Activated naive CD8-positive, alpha-beta T cell treated with anti-CD3 and anti-CD28 coated beads, Interleukin-2, amount 50 U/mL, for 16 hours (primary cell): ENCODE measurements at places on chromosomes 11 and 22.

DNA sequence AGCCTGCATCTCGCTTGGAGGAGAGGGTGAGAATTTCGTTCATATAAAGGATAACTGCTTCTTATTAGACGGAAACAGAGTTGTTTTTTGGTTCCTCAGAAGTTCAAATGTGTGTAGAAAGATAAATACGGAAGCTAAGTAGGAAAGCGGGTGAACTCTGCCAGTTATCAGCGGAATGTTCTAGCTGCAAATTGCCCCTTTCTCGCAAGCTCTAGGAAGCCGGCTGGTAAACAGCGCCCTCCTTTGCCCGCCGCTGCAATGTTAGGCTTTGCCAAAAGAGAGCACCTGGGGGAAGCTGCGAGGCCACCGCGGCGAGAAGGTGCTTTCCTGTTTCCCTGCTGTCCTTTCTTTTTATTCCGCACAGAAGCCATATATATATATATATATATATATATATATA is 67.0 kb downstream of the IGLL5 start:
- no peak for DNase-seq

GRCh38 chr11:70467201-70468085 is 69.1 kb downstream of the CTTN start:
- DNase-seq = no peak

GRCh38 chr11:72646024-72646423 is 28.2 kb downstream of the PDE2A start:
- no peak for DNase-seq

GRCh38 chr11:92489826-92490399 is 265.3 kb downstream of the FAT3 start:
- DNase-seq = no peak

- no peak for DNase-seq
Observed at GRCh38 chr22:31291481-31292235, 630 bp downstream of the PIK3IP1 start.

GRCh38 chr11:82756765-82757639 is 23.3 kb upstream of the FAM181B start:
- no peak for DNase-seq

GRCh38 chr11:69949327-69949726 is 128.8 kb upstream of the ANO1 start:
- no peak for DNase-seq

DNA sequence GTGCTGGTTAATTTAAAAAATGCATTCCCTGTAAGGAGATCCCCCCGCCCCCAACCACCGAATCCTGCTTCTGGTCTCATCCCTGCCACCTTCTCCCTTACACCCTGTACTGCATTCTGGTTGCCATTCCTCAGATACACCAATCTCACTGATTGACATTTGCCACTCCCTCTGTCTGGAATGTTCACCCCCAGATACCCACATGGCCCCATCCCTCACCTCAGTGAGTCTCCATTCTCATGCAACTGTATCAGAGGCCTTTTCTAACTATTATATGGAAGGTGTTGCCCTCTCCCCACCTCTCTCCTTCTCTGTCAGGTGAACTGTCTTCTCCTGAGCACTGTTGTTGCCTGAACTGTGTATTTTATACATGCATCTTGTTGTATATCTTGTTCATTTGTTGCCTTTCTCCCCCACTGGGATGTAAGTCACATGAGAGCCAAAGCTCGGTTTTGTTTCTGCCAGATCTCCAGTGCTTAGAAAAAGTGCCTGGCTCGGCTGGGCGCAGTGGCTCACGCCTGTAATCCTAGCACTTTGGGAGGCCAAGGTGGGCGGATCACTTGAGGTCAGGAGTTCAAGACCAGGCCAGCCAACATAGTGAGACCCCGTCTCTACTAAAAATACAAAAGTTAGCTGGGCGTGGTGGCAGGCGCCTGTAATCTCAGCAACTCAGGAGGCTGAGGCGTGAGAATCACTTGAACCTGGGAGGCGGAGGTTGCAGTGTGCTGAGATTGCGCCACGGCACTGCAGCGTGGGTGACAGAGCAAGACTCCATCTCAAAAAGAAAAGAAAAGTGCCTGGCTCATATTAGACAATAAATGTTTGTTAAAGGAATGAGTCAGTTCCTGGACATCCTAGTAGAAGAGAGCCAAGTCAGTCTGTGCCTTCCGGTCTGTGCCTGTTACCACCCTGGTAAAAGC is 61.0 kb downstream of the TNRC6B start:
- no peak for DNase-seq

DNA sequence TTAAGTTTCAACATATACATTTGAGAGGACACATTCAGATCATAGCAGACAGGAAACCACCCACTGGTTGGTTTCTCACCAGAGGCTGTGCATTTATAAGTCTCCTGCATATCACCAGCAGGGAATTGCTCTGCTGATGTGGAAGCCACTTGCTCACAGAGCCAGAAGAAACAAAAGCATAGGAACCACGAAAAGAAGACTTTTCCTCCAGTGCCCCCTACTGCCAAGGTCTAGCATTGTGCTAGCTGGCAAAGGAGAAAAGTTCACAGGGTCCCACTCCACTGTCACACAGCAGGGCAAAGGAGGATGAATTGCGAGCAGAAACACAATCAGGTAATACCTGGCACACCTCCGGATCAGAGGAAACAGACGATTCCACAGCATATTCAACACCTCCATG is 28.9 kb upstream of the ISX start:
- DNase-seq = no peak

GRCh38 chr11:8339592-8340022 is 75.9 kb upstream of the LMO1 start:
- DNase-seq = no peak

DNA sequence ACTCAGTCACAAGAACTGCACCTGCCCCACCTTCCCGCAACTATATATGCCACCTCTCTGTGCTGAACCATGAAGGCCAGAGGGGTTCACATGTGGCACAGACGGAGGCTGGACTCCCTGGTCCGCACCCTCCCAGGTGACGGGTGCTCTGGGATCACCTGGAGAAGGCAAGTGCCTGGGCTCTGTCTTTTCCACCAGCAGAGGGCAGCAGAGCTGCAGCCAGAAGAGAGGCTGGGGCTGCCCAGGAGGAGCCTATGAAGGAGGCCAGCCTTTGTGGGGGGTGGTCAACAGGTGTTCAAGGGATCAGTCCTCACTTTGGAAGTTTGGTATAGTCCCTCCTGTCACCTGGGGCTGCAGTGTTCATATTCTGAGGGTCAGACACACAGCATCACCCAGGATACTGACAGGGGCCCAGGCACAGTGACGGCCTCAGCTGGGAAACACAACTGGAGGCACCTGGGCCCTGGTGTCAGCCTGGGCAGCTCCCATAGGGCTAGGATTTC is 39.2 kb upstream of the IGLL5 start:
- DNase-seq = peak; percentile 29

DNA sequence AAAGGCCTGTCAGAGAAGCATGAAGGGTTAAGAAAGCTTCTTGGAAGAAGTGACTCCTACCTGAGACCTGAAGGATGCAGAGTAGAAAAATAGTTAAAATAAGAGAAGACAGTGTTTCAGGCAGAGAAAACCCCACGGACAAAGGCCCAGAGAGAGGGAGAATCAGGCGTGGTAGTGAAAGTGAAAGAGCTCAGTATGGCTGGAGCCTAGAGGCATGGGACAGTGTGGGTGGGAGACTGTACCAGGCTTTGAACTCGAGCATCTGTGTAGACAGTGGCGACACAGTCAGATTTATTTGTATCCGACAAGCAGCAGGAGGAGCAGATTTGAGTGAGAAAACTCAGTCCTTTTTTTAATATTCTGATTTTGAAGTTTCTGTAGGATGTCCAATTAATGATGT is 360.0 kb downstream of the OPCML start:
- no peak for DNase-seq

DNA sequence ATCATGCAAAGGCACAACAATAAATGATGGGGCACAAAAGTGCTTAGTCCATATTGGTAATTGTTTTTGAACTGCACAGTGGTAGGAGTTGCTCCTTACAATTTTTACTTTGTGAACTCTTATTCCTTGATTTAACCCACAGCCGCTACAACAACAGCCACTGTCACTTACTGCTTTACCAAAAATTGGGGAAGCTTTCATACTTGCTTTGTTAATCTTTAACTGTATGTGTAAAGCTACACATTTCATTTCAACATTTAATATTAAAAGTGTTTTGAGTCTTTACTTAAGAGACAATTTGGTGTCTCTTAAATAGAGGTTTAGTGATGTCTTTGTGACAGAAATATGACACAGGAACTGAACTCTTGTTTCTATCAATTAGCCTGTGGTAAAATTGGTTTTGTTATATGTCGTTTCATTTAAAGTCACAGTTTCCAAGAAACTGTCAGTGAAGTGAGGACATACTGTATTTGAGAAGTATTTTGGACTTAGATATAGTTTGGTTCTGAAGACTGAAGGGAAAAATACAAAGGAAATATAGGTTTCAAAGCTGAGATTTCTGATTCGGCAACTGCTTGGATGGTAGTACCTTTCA is 6.5 kb upstream of the IL18BP start:
- no peak for DNase-seq

GRCh38 chr11:2974272-2974671 is 17.9 kb downstream of the NAP1L4 start:
- no peak for DNase-seq

DNA sequence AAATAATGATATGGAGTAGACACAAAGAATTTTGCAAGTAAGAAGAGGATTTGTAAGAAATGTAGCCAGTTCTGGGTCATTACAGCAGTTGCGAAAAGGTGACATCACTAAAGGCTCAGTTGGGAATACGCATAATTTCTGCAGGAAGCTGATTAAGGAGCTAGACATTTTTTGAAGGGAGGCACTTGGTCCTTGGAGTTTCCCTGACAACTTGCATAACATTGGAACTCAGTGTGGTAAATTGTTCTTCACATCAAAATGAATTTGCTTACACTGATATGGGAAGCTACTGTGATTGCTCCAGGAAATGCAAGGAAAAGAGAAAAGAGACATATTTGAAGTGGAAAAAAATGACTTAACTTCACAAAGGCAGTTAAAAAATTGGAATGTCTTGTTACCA is 626.1 kb downstream of the NELL1 start:
- no peak for DNase-seq

GRCh38 chr22:49446145-49446758 is 381.4 kb downstream of the BRD1 start:
- no peak for DNase-seq

- DNase-seq = no peak
Observed at GRCh38 chr11:72078477-72078876, 1.9 kb downstream of the NUMA1 start.

DNA sequence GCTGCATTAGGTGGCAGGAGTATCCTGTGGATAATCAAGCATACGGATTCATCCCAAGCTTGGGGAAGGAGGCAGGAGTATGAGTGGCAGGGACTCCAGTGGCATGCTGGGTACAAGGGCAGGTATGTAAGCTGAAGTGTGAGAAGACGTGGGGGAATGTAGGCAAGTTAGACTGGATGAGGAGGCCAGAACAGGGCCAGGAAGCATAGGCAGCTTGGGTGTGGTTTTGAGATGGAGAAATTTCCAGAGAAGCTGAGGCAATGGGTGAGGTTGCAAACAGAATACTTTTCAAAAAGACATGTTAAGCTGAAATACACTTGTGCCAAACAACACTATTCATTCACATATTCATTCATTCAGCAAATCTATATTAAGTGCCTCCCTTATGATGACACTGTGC is 43.1 kb upstream of the AMOTL1 start:
- DNase-seq = no peak

- DNase-seq = no peak
Observed at GRCh38 chr11:121968638-121969037, 147.4 kb downstream of the BLID start.

DNA sequence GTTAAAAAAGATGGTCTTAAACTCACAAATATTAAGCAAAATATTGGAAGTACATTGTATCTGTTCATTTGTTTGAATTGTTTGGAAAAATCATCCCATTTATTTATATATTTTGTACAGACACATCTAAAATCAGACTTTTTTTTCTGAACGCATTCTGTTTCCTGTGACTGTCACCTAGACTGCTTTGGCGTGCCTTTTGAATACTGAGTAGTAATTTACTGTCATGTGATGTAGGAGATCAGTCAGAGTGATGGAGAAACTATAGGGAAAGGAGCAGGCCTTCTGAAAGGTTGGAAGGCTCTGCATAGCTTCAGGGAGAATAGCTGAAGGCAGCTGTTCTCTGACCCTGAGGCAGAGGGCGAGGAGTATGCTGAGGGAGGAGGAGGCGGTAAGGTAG is 452.0 kb upstream of the ARHGAP42 start:
- no peak for DNase-seq

GRCh38 chr11:126483621-126484195 is 128.2 kb downstream of the ST3GAL4 start:
- no peak for DNase-seq

- DNase-seq = no peak
Observed at GRCh38 chr11:29432719-29433325, 584.0 kb downstream of the KCNA4 start.

DNA sequence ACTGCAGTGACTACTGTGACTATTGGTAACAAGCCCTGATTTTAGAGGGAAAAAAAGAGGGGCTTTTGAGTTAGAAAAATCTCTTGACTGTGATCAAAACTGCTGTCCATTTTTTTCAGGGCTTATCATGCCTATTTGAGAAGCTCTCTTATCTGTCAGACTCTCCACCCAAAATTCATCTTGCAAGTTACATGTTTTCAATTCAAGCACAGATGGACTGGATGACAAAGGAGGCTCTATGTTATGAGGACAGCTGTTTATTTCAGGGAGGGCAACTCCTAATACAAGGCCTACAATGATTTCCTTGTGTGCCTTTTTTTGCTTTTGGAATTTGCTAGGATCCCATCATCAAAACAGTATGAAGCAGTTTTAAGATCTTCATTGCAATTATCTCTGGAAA is 35.2 kb upstream of the USP47 start:
- no peak for DNase-seq

DNA sequence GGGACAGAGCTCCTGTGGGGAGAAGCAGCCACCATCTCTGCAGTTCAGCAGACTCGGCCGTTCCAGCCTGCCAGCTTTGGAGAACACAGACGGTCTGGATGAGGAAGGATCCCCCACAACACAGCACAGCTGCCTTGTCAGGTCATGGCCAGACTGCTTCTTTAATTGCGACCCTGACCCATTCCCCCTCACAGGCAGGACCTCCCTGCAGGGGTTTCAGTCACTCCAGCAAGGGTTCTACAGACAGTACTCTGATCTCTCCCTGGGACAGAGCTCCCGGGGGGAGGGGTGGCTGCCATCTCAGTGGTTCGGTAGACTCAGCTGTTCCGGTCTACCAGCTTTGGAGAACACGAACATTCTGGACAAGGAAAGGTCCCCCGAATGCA is 173.5 kb downstream of the TTC28 start:
- DNase-seq = no peak

- DNase-seq = no peak
Observed at GRCh38 chr11:117565709-117566108, 231.3 kb downstream of the DSCAML1 start.
